ENCODE measurements at places on chromosomes 2 and 18.

DNA sequence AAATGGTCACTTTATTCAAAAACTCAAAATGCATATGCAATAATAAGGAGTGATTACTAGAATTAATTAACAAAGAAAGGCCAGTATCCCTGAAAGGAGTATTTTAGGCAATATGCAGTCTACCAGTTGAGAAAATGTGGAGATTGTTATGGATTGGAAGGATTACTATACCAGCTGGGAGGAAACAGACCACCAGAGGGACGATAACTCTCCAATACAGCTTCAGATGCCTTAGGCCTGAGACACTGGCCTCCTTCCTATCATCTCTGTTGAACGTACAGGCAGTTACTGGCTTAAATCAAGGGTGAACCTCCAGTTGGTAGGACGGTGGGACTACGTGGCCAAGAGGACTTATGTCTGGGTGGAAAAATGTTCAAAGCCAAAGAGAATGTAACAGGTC lies 336.4 kb upstream of the EPHA4 start:
- no peak for DNase-seq

- peak; percentile 55 for DNase-seq
Observed at GRCh38 chr18:54020966-54021365, 203.5 kb downstream of the MBD2 start.

- DNase-seq, result no peak
Observed at GRCh38 chr2:128526455-128526976, 207.8 kb upstream of the HS6ST1 start.

DNA sequence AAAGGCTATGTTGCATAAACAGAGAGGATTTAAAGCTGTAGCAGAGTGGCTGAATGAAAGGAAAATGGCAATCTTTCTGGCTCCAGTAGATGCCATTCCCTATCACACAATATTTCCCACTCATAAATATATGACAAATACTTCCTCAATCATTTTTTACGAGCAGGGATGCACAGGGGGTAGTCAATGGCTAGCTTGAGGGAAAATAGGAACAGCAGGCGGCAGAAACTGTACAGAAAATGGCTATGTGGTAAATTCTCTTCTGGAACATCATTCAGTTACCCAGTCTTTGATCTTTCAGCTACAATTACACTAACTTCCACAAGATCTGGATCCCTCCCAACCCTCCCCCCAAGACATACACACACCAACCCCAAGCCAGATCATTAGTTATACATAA lies 127.2 kb downstream of the OLA1 start:
- DNase-seq, result no peak

GRCh38 chr2:6556755-6557154 lies 309.0 kb downstream of the CMPK2 start:
- DNase-seq, result peak; percentile 78

GRCh38 chr2:148948868-148949267 lies 73.8 kb downstream of the KIF5C start:
- no peak for DNase-seq

- no peak for DNase-seq
Observed at GRCh38 chr2:212088353-212088752, 450.2 kb downstream of the ERBB4 start.

GRCh38 chr2:69652206-69652605 lies 8.7 kb upstream of the AAK1 start:
- DNase-seq, result peak; percentile 92

GRCh38 chr2:217878915-217879590 lies 123.7 kb downstream of the TNS1 start:
- DNase-seq, result no peak

GRCh38 chr18:76414936-76415621 lies 80.0 kb downstream of the ZNF516 start:
- DNase-seq, result no peak

DNA sequence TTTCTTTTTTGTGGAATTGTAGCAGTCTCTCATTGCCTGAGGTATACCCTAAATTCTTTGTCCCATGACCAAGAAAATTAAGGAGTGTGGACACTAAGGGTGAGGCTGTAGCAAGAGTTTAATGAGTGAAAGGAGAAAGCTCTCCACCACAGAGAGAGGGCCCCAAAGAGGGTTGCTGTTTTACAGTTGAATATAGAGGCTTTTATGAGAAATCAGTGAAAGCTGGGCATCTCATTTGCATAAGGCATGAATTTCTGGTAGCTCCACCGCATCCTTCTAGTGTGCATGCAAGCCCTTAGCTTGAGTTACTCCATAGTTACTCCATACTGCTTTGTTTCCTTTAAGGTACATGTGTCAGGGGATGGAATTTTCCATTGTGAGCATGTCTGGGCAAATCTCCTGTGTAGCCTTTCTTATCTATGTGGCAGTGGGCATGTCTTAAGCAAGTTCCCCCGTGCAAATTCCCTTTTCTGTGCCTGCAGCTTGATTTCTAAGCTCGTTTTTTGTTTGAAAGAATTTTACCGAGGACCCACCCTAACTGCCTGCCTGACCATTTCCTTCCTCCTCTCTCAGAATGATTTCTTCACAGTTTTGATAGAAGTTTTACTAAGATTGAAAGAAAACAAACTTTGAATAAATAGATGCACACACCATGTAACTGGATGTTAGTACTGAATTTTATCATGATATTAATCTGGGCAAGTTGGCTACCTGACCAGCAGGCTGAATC lies 218.9 kb downstream of the PARD3B start:
- DNase-seq, result no peak

GRCh38 chr18:6505498-6505875 lies 90.8 kb upstream of the L3MBTL4 start:
- no peak for DNase-seq

- DNase-seq, result no peak
Observed at GRCh38 chr2:226655871-226656270, 143.7 kb downstream of the IRS1 start.

DNA sequence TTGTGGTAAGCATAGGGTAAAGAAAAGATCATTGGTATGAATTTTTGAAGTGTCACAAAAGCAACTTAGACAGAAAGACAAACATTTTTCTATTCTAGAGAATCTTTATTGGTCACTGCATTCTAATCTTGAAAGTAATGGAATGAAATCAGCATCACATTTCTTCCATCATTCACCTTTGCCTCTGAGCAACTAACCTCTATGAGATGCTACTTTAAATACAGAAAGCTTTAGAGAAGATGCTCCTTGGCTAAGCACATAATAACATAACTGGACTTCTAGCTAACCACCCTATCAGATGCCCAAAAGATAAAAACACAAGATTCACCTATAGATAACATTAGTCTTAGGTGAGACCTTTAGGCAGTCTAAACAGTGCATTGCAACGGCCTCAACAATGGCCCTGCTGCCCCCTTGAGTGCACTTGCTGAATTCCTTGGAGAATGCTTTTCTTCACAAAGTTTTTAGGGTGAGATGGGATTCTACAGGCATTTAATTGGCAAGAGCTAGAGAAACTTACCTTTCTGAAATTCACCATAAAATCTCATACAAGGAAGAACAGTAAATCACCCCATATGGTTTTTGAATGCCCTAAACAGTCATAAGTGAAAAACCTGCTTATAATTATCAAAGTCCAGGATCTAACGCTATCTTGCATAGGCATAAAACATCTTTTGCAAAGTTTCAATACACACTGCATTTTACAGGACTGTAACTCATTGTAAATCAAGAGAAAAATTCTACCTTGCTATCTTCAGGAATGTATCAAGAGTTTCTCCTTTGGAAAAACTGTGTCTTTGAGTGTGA lies 791.3 kb upstream of the CHAC2 start:
- peak; percentile 40 for DNase-seq

DNA sequence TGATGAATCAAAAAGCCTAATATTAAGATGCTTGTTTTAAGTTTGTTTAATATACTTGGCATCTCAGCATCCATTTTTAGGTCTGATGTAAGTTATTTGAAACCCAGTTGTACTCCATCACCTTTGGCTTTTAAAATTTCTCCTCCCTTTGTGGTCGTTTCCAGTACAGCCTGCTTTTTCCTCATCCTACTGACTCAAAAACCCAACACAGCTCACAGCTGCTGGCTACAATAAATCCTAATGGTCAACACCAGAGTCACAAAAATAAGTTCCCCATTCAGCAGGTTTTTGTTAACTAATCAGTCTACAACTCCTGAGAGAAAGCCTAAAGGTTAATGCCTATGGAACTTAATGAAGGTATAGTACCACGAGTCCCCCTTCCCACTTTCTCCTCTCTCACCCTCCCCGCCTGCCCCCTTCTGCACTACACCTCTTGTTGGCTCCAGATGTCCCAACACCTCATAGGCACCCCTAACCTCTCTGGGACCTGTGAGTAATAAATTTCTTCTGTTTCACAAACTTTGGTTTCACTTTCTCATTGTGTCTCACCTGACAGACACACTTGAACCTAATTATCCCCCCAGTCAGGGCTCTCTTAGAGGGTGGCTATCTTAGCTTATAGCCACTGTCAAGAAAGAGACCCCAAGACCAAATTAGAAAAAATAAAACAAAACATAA lies 148.6 kb downstream of the GALNT1 start:
- DNase-seq, result no peak

GRCh38 chr2:64273524-64274398 lies 129.5 kb upstream of the PELI1 start:
- DNase-seq, result peak; percentile 91

GRCh38 chr2:195559431-195559914 lies 97.6 kb upstream of the SLC39A10 start:
- DNase-seq, result peak; percentile 69

GRCh38 chr2:175688243-175688642 lies 313.8 kb downstream of the LNPK start:
- DNase-seq, result no peak

DNA sequence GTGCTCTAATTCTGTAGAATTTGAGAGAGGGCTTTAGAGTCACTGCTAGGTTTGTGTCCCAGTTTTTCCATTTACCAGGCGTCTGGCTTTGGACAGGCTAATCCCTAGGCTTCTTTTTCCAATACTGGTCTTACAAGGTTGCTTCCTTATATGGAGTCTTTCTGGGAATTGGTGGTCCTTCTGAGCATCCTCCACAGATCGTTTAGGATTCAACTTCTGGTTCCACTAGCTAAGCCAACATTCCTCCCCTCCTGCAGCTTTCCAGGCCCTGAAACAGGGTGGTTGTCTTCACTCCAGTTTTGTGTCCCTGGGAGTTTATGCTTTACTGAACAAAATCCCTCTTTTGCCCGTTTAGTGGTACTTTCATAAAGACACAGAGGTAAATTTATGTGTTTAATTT lies 170.6 kb downstream of the CERS6 start:
- DNase-seq, result no peak

- DNase-seq, result no peak
Observed at GRCh38 chr18:2293109-2293839, 278.0 kb downstream of the METTL4 start.

DNA sequence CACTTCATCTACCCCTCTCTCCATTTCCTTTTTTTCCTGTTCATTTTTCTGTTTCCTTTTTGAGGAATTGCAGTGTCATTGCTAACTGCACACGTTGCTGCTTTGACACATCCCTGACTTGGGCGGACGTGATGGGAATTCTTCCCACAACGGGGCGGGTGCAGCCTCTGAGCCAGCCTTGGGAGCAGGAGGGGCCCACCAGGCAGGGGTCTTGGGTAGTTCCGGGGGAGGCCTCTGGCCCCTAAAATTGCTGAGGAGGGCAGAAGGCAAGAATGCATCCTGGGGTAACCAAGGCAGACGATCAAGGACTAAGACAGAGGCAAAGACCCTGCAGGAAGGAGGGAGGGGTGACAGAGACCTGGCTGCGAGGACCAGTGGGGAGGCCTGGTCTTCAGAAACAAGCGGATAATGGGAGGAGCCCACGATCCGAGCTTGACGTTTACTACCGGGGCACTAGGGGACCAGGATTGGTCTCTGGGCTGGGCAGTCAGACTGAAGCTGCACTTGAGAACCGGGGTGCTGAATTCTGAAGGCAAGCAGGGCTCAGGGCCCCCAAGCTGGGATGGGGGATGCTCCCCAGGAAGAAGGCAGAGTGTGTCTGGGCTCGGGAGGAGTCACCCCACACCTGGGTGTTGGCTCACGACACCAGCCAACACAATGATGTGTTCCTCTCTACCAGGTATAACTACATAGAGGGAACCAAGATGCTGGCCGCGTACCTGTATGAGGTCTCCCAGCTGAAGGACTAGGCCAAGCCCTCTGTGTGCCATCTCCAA lies 14.8 kb upstream of the CNDP1 start:
- no peak for DNase-seq

DNA sequence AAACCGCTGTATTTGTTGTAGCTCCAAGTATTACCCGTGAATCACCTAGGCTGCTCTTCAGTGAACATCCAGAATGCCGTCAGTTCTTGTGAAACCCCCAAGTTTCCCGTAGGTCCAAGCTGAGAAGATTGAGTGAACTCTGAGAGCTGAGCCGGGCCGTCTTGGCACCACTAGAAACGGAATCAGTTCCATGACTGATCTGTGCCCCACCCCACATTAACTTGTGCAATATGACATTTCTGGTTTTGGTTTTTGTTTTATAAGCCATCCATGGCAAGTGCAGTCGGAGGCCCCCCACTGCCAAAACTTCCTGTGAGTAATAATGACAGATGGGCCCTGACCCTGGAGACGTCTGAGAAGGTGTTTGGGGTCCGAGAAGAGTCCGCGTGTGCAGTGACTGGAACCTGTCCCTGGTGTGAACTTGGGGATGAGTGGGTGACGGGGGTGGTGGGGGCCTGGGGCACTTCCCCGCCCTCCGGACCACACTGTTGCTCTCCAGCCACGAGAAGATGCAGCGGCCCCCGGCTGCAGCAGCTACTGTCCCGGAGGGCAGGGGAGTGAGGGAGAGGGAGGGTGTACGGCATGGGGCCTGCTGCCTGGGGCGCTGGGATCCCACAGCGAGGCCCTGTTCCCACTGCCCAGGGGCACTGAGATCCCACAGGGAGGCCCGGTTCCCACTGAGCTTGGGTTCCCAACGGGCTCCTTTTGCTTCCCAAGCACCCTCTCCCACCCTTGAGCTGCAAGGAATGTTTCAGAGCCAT lies 26.5 kb downstream of the NFATC1 start:
- DNase-seq, result peak; percentile 64

DNA sequence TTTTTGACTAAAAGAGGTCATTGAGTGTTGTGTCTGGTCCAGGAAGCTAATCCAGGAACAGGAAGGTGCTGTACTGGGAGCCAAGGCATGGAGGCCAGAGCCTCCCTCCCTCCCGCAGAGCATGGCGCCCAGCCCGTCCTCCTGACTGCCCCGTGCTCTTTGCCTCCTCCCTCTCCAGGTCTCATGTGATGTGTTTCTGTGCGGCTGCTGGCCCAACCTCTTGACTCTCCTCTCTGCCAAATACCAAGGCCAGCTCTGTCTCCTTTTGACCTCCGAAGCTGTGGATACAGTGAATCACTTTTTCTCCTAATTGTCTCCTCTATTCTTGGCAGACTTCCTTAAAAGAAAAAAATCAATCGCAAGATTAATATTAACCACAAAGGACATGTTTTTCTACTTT lies 284.1 kb downstream of the PHLPP1 start:
- no peak for DNase-seq

GRCh38 chr2:22450831-22451230 lies 934.1 kb upstream of the KLHL29 start:
- DNase-seq, result no peak

Data from fibroblast of skin of back (primary cell).